ENCODE measurements at places on chromosomes 5 and 9.

- no peak for DNase-seq
These were observed 27.1 kb downstream of the ASPN start for GRCh38 chr9:92455217-92455616.

DNA sequence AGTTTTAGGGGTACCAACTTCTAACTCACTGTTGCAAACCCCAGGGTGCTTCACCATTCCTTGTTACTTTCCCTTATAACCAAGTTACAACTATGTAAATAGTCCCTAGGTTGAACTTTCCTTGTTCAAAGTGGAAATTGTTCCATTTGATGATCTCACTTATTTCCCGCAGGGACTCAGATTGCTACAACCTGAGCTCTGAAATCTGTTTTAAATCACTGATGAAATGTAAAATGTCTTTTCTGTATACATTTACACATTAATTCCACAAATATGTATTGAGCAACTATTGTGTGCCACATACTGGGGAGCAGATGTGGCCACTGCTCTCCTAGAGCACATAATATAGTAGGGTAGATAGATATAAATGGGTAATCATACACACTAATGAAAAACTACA is 69.1 kb upstream of the TARS1 start:
- no peak for DNase-seq

DNA sequence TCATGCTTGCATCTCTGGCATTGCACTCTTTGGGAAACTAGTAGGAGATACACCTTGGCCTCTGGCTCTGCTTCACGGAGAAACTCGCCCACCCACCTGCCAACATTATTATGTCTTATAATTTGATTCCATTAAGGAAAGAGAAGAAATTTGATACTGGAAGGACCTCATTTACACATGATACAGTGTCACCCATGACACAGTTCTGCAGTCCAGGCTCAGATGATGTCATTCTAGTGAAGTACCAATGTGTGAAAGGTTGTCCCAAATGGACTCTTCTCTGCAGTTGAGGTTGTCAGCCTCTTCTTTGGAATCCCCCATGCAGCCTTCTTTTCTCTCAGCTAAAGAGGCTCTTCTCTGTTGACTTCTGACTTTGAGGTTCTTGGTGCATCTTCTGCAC is 329.1 kb downstream of the NTRK2 start:
- DNase-seq = no peak

DNA sequence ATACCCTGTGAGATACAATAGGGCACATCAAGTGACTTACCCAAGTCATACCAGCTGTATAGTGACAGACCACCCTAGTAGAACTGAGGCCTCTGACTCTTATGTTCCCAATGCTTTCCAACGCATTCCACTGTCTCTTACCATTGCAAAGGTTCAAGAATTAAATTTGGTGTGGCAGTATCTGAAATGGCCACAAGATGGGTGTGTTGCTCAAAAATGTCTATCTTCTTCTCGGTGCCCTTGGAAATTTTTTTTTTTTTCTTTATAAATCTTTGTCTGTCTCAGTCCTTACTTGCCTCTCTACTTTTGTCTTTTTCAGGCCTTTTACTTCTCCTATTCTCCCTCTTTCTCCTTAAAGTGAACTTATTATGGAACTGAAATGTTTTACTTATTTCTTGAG is 48.4 kb downstream of the GPR21 start:
- peak; percentile 26 for DNase-seq

- no peak for DNase-seq
These were observed 533.8 kb upstream of the CYLC2 start for GRCh38 chr9:102461156-102461819.

DNA sequence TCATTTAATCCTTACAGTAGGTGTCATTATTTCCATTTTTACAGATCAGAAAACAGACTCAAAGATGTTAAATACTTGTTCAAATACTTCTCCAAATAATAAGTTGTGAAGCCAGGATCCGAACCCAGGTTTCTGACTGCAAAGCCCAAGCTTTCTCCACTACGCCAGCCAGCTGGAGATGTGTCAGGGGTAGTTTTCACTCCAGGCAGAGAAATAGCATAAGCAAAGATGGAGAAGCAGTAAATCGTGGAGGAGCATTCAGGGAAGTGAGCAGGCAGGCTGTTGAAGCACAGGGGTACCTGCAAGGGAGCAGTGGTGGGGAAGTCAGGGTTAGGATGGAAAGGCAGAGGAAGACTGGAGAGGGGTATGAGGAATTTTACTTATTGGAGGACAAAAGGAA is 2.9 kb downstream of the TLN1 start:
- DNase-seq = no peak

DNA sequence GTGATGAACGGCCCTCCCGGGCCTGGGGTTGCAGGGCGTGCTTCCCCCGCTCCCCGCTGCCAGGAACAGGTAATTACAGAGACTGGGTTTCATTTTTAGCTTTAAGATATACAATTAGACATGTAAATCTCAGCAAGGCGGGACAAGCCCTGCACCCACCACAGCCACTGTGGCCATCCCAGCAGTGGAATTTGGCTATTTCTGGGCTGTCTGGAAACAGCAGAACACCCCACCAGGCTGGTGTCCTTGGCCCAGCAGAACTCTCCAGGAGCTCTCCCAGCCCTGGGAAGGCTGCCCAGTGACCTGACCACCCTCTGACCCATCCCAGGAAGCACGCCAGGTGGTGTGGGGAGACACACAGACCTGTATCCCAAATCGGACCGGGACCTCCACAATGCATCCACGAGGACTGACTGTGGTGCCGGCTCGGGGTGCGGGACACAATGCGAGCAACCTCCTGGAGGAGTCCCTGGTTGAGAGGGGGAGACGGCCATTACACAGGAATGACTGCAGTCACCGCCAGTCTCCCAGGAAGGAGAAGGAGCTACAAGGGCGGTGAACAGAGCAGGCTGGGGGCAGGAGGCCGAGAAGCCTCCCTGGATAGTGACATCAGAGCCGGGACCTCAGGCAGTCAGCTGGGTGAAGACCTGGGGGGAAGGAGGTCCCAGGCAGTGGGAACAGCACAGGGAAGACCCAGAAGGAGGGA is 17.3 kb downstream of the EEIG1 start:
- peak; percentile 55 for DNase-seq

- no peak for DNase-seq
These were observed 177.1 kb downstream of the NFIB start for GRCh38 chr9:14136646-14137370.

DNA sequence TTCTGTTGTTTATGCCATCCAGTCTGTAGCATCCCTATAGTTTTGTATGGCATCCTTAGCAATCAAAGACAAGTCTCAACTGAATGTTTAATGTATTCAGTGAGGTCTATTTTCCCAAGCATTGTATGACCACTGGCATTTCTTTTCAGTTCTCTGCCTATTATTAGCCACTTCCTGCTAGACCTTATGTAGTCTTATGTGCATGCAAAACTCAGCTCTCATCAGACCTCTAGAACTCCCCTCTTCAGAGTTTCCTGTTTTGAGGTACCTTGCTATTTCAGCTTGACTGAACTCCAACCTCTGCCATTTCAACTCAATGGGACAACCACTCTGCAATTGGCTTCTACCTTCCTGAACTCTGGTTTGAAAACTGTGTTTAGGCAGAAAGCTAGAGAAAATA is 113.2 kb downstream of the SLC25A46 start:
- no peak for DNase-seq

DNA sequence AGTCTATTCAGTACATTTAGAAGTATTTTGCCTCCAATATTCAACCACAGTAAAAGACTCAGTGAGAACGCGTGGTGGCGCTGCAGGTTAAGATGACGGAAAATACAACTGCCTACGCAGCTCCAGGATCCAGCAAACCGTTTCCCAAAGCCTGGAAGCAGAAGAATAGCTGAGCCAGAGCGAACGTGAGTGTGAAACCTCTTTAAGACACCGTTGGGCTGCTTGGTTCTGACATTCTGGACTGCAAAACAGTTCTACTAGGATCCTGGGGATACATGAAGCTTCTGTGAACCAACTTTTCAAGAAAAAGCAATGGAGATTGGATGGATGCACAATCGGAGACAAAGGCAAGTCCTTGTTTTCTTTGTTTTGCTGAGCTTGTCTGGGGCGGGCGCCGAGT is at the start of gene PCDHB16:
Gene PCDHB16 (plus strand): TSS at position 140 of the 400 bp plus-strand sequence. CDS start 173 bp downstream, at position 313.
- DNase-seq = peak; percentile 61

DNA sequence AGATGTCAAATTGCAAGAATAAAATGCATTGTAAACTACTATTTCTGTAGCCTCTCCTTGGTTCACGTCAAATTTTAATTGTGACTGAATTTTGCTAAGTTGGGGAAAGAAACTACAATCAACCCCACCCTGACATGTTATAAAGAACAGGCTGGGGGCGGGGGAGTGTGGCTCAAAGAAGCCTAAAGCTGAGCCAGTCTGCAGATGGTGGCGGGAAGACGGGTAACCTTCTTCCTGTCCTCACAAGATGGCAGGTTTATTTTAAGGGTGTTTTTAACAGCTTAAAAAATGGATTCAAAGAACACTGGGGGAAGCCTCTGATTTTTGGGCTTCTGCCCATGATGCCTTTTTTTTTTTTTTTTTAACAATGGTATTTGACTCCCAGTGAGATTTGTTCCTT is 68.5 kb upstream of the MELK start:
- DNase-seq = no peak

DNA sequence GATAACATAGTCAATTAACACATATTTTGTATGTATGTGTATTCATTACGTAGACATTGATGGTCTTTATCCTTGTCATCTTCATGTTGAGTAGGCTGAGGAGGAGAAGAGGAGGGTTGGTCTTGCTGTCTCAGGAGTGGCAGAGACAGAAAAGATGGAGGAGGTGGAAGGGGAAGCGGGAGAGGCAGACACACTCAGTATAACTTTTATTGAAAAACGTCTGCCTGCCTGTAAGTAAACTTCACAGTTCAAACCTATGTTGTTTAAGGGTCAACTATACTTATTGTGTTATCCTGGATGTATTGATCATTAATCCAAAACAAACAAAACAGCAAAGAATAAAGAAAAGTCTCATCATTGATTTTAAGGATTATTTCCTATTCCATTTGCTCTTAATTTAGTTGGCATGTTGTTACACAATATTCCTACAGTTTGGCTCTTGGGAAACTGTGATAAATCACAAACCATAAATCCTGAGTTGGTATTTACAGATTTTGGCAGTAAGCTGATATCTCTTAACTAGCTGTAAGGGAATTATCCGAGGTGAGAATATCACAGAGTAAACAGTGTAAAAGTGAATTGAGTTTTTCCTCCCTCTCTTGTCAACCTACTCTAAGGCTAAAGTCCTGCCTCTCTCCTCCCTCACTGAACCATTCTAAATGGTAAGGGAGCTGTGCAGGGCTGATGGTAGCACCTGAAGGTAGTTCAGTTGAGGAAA is 487.2 kb downstream of the SPATA31D1 start:
- DNase-seq = no peak

GRCh38 chr9:95457769-95458168 is 59.0 kb downstream of the PTCH1 start:
- DNase-seq = no peak

GRCh38 chr5:130616161-130616560 is 548.9 kb downstream of the HINT1 start:
- no peak for DNase-seq

- DNase-seq = no peak
These were observed 630.9 kb downstream of the IRX1 start for GRCh38 chr5:4226565-4226964.

DNA sequence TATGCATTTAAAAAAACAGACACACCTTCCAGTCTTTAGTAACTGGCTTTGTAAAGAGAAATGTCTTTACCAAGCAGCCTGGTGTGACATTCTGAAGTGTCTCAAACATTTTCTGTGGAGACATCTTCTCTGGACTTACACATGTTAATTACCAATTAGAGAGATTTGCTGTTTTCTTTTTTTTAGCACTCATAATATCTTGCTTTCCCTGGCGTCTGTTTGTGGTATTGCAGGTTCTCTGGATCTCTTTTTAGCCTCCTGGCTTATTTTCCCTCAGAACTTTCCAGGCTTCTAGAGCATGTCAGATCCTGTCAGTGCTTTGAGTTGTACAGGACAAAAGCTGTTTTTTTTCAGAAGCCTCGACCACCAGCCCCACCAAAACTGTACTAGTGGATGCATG is 92.5 kb downstream of the MSX2 start:
- no peak for DNase-seq

DNA sequence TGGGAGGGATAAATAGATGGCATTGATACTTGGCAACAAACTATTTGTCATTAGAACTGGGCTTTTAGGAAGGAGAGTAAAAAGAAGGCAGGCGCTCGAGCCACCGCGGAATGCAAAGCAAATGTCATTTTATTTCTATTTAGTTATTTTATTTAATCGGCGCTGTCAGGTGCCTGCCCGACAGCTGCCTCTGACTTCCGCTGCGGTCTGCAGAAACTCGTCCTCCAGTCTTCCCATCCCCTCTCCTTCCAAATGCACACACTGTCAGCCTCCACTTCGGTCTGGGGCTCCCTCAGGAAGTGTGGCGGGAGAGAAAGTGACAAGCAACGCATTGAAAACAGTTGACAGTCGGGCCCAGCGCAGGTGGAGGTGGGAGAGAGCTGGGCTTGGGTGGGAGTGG is 29.3 kb downstream of the ASS1 start:
- DNase-seq = no peak

GRCh38 chr9:101460965-101461364 is 25.4 kb upstream of the ALDOB start:
- no peak for DNase-seq

- no peak for DNase-seq
These were observed 44.6 kb downstream of the PLPPR1 start for GRCh38 chr9:101073122-101073521.

DNA sequence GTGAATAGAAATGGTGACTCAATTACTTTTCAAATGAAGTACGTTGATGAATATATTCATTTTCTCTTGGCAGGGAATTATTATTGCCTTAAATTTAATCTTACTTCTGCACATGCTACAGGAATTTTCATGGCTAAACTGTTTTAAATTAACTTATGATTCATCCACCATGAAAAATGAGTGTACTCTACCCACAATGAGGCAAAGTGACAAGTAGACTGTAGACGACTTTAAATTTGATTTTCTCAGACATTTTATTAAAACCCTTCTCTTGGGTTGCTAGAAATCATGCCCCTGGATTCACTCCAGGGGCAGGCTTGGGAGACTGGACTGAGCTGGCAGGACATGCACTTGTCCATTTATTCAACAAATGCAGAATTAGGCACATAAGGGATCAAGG is 23.5 kb upstream of the ERAP2 start:
- DNase-seq = no peak

- peak; percentile 35 for DNase-seq
These were observed 15.3 kb upstream of the GRXCR2 start for GRCh38 chr5:145887976-145888574.

GRCh38 chr5:122638581-122638980 is 136.3 kb upstream of the SNX2 start:
- DNase-seq = peak; percentile 15

GRCh38 chr5:111848476-111848875 is 91.5 kb upstream of the NREP start:
- no peak for DNase-seq
